ENCODE measurements at places on chromosomes 7 and 10.

DNA sequence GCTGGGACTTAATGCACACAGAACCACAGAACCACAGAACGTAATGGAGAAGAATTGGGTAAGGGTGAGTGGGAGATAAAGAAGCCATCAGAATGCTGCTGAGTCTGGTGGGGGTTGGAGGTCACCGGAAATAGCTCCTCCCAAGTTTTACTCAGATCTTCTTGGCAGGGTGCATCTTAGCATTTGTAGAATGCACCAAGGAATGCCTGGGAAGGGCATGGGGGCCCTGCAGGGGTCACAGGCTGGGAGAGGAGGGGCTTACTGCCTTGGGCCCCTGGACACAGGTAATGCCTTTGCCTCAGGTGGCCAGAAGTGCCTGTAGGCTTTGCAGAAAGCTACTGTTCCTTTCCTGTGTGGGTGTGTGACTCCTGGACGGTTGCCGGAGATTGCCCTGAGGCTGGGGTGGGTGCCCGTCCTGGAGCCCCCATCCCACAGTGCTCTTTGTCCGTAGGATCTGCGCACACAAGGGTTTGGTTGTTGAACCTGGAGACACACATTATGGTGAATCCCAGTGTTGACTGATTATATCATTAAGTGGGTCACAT, 55.1 kb downstream of the MGMT start:
- DNase-seq, result no peak

- DNase-seq, result no peak
Measured at GRCh38 chr7:106823631-106824030, 41.5 kb upstream of the PIK3CG start.

DNA sequence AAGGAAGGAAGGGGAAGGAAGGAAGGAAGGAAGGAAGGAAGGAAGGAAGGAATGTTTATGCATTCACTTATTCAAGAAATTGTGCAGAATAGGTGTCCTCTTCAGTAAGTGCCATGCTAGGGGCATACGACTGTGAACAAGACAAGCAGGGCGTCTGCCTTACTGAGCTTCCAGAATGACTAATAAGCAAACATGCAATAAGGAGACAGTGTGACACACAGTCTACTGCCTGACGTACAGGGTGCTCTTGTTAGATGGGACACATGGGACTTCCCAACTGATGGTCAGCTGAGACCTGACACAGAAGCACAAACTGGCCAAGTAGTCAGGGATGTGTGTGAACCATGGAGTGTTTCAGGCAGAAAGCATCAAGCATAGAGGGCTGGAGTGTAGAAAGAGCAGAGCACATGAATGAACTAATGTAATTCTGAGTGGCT, 18.2 kb downstream of the DNAJC12 start:
- no peak for DNase-seq

- no peak for DNase-seq
Measured at GRCh38 chr7:139763330-139763729, 14.5 kb downstream of the HIPK2 start.

DNA sequence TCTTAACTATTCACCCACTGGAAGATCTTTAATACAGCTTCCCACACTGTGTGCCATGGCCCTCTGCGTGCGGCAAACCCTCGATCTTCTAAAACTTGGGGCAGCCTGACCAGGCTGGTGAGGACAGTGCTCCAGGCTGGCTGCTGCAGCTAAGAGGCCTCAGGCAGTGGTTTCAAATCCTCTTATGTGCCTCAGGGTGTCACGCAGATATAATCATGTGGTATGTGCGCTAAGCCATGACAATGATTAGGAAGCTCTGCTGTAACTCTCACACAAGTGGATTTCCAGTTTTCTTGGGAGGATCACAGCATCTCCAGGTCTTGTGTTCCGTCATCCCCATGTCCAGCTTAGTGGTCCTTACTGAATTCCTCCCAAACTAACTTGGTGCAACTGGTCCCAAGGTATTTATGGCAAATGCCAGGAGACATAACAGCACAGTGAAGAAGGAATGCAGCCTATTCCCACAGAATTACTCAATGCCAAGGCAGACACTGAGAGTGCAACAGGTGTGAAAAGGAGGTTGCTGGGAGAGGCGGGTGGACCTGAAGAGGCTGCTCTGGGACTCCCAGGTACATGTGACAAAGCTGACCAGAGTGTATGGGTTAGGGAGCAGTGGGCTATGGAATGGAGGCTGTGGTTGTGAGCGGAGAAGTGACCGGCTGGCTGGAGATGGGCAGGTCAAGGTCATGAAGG, 2.3 kb downstream of the HPS1 start:
- DNase-seq, result no peak

GRCh38 chr10:79431891-79432831, 13.3 kb downstream of the ZCCHC24 start:
- no peak for DNase-seq

GRCh38 chr7:115078386-115078785, 156.5 kb downstream of the MDFIC start:
- DNase-seq, result no peak

- no peak for DNase-seq
Measured at GRCh38 chr7:94856643-94857042, 50.8 kb upstream of the PPP1R9A start.

DNA sequence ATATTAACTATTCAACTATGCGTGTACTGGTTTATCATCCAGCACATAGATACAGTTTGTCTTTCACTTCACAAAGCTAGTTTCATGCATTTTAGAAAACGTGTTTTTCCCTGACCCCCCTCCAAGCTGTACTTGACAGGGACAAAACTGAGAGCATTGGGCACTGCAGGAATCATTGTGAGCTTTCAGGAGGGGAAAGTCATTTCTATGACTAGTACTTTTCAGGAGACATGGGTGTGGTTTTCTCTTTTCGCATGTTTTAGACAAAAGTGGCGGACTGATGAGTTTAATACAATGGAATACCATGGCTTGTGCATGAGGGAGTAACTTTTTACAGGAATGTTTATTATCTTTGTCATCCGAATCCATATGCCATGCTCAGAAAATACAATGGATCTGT, 42.7 kb downstream of the NRG3 start:
- DNase-seq, result no peak
